ENCODE measurements at places on chromosomes 7 and 10.

- no peak for DNase-seq
Observed at GRCh38 chr10:3802526-3803265, 17.7 kb upstream of the KLF6 start.

DNA sequence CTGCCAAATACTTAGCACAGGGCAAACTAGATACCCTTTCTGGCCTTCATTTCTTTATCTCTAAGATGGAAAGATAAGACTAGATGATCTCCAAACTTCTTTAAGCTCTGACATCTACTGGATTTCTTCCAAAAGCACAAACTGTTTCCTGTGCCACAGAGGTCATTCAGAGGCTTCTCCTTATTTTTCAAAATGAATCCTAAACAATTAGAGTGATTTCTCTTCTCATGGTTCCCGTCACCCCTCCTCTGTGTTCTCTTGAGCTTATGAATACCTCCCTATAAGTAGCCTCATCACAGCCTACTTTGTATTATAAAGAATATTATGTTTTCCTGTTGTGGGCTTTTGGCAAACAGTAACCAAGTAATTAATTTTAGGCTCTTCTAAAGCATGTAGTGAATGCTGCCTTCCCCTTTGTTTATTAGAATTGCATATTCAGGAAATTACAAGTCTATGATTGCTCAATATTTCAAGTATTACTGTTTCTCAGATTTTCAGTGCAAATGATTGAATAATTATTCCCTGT is 179.5 kb downstream of the REEP3 start:
- no peak for DNase-seq

DNA sequence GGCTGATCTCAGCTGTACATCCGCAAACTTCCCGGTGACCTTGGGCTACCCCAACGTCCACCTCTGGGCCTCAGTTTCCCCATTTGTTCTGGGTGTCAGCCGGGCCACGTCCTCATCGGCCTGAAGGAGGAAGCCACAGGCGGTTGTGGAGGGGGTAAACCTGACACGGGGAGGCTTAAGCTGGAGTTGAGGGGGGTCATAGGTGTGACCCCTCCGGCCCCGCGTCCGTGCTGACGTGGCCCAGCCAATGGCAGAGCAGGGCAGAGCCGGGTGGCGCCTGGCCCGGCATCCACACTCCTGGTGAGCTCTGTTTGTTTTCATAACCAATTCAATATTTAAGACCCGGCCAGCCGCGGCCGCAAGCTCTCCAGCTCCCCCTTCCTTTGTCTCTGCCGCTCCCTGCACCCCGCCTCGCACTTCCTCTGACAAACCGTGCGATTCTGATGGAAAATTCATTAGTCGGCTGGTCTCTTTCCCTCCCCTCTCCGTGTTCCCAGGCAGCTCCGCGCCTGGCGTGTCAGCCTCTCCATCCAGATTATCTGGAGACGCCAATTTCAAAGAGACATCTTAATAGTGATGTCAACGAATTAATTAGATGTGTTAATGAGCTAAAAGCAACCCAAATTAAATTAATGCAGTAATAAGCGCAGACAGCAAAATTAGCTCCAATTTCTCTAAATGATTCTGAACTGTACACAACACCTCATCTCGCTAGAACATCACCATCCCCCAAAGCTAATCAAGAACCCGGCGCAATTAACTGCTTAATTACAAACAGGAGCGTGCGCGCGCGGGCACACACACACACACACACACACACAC is 55.4 kb downstream of the MICALL2 start:
- no peak for DNase-seq

DNA sequence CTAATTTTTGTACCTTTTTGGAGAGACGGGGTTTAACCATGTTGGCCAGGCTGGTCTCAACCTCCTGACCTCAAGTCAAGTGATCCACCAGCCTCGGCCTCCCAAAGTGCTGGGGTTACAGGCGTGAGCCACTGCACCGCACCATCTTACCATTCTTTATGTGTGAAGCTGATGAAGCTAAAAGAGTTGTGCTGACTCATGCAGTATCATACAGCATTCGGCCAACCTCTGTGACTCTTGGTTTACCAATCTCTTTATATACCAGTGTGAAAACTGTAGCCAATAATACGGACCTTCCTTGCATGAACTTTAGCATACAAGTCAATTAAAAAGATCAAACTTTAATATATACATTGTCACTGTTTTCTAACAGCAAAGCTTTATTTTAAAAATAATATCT is 878.2 kb upstream of the MBL2 start:
- no peak for DNase-seq

DNA sequence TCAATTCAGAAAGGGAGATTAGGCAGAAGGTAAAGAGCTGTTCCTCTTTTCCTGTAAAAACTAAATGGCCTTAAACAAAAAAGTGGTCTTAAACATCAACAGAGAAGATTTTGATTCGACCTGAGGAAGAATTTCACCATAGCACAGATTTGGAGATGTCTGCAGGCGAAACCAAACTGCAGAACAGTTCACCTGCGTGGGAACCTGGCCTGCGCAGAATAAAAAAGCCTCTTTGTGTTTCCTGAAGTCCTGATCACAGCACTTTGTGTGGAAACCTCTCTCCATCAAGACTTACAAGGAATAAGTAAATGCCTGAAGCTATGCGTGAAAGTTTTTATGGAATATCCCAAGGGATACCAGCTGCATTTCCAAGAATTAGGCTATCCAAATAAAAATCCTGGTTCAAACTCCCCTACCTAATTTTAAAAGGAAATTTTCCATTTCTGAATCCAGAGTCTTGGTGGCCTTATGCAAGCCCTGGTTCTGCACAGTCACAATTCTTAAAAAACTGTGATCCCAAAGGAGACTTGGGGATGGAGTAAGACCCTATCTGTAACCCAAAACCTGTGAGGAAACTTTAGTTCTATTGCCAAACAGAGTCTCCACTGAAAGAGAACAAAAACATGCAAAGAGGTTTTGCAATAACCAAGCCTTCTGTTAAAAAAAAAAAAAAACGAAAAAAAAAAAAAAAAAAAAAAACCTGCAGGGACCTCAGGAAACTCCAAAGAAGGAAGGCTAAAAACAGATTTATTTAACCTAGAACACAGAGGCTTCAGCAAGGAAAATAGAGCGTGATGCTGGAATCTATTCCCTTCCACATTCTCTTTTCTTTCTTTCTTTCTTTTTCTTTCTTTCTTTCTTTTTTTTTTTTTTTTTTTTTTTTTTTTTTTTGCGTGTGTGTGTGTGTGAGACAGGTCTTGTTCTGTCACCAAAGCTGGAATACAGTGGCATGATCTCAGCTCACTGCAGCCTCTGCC is 10.4 kb downstream of the CALML3 start:
- DNase-seq = no peak

- no peak for DNase-seq
Observed at GRCh38 chr7:840001-840600, 7.8 kb downstream of the SUN1 start.

GRCh38 chr7:22487978-22488642 is 11.9 kb downstream of the STEAP1B start:
- no peak for DNase-seq

- DNase-seq = no peak
Observed at GRCh38 chr7:17558135-17558534, 259.7 kb downstream of the AHR start.

DNA sequence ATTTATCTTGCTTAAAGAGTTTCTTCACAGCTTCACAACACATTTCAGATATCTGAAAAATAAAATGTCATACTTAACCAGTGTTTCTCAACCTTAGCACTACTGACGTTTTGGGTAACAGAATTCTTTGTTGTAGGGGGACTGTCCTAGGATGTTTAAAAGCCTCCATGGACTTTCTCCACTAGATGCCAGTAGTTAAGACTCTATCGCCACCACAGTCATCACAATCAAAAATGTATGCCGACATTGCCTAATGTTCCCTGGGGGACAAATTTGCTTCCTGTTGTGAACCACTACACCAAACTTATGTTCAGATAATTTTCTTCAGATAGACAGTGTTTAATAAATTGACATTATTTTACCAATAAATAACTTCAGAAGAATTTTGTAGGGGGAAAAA is 13.4 kb downstream of the NOC3L start:
- DNase-seq = no peak

DNA sequence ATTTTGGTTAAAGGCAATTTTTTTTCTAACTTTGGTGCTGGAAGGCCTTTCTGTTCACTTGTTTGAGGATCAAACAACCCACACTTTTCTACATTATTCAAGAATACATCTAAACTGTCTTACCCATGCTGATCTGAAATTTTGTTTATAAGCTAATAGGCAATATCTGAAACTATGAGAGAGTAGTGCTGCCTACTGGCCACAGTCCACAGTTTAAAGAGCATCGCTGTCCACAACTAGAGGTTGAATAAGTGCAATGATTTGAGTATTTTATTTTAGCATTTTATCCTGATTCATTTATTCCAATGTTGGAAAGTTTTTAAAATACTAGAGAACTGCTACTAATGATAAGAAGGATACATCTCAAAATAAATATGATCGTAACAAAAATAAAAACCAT is 306.9 kb downstream of the ELMO1 start:
- DNase-seq = no peak

- no peak for DNase-seq
Observed at GRCh38 chr7:31445686-31446355, 68.1 kb upstream of the ITPRID1 start.

GRCh38 chr7:116170180-116170579 is 40.2 kb upstream of the TES start:
- DNase-seq = no peak

DNA sequence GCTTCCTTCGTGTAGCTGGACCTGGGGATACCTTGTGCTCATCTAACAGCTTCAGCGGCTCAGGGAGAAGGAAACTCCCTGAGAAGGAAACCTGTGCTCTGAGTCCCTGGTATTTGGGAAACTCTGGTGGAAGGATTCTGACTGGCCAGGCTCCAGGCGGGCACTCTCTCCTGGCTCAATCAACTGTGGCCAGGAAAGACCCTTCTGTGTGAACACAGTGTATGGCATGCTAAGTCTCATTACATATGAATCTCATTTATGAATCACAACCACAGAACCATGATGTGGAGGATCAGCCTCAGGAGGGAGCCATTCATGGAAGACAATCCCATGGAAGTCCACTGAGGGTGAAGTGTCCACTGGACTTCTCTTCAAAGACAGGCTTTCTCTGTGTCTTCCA is 20.9 kb downstream of the NPS start:
- no peak for DNase-seq

DNA sequence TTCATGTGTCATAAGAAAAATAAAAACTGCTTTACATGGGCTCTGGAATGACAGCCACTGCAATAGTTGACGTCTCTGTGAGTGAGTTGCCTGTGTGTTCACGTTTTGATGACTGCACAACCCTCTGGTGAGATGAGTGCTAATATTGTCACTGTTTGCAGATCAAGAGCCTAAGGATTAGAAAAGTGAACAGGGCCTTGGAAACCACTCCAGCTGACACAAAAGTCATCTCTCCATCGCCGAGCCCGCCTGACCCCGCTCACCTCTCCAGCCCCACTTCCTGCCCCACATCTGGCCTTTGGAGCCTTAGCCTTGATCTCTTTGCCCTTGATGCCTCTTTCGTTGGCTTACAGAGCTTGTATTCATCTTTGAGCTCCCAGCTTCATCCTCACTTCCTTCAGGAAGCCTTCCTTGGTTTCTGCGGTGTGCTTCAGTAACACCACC is 351.7 kb downstream of the TCERG1L start:
- no peak for DNase-seq

DNA sequence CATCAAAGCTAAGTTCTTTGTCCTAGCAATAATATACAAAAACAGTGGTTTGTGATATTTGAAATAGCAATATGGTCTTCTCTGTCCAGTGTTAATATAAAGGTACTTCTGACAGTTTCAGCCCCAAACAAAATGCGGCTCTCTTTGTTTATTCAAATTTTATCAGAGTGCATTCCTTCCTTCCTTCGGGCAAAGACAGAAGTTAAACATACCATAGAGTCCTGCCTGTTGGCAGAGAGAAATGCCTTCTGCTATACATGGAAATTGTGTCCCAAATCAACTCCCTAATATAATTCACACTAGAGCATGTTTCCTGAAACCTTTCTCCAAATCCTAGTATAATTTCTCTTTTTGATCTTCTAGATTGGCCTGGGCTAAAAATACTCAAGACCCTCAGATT is 21.2 kb upstream of the ATE1 start:
- DNase-seq = no peak

DNA sequence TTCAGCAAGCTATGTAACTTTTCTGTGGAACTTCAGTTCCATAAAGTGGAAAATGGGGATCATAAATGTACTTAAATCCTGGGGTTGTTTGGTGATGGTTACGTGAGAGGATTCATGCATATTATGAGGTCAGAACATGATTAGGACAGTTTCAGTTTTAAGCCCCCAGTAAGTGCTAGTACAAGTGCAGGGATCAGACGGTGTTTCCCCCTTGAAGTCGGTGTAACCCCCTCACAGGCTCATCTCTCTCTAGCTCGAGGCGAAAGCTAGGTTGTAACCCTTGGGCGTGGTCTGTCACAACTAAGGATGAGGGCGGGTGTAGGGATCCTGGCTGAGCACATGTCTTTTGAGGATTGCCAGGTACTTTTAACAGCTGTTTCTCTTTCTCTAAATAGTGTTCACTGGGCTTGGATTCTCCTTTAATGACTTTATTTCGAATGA is 84.7 kb downstream of the SPAG6 start:
- DNase-seq = no peak

DNA sequence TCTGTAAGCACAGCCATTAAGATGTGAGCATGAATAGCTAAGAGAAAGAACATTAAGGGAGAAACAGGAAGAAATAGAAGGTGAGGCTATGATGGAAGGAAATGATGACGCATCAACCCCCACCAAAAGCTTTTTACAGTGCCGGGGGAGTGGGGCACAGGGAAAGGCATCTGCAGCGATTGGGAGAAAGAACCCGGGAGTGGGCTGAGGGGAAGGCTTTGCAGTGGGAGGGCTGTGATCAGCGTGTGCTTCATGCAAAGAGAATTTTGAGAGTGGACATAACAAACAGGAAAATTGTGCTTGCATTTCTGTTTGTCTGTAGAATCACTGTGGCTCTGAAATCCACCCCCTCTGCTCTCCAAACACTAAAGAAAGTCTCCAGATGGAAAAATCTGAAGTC is 250.8 kb downstream of the KCNMA1 start:
- DNase-seq = no peak

DNA sequence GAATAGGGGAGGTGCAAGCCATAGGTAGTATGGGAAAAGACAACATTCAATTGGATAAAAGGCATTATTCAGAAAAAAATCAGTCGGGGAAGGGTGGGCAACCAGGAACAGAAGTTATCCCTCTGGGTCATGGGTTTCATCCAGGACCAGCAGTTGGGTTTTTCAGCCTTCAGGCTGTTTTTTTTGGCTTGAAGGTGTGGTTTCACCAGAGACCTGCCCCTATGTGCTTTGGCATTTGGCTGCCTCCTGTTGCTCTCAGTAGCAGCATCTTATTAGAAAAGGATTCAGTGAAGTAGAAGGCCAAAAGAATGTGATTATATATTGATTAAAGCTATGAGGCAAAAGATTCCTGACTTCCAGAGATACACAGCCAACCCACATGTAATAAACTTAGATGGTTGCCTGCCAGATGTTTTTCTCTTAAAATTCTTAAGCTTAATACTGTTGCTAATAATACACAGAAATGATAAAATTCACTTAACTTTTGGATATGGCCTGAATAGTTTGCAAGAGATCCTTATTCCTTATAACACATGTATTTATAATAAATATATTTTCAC is 251.7 kb upstream of the CSTF2T start:
- no peak for DNase-seq
